ENCODE measurements at places on chromosomes 3 and 15.

DNA sequence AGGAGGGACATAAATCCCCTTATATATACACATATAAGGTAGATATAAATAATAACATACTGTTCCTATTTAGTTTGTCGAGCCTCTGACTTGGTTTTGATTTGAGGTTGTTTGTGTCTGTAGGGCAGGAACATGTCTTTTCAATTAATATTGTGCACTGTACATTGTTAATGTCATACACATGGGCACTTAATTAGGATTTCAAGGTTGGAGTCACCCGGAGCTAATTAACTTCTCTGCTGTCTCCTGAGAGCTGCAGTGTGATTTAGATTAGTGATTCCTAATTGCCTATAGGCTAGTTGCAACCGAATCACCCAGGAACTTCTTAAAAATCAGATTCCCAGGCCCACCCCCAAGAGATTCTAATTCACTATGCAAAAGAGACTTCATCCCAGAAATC, 50.4 kb upstream of the FILIP1L start:
- no peak for DNase-seq

DNA sequence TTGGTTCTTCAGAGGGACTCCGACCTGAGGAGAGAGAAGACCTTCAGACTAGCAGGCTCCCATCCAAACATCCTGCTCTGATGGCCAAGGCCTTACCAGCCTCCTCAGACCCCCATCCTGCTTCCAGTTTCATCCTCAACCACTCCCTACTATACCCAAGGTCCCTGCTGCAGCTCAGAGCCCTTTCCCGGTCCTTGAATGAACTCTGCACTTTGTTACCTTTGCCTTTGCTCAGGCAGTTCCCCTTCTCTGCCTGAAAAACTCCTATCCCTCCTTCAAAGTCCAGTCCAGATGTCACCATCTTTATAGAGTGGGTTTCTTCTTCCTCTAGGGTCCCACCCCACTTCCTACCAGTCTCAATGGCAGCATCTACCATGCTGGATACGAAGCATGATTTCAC, 13.1 kb downstream of the EFCAB12 start:
- no peak for DNase-seq

DNA sequence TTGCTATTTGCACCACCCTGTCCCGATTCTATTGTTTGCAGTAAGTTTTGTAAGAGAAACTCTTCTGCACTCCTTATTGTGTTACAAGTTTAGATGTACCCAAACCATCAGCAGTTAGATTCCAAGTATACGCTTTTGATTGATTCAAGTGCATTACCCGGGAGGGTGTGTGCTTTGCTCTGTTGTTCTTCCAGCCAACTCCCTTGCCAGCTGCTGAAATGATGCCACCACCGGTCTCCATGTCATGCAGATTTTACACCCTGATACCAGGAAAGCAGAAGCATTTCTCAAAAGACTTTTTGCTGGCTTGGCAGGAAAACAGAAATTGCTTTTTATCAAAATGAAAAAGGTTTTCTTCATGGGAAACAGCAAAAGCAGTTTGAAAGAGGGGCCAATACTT, 1006.6 kb upstream of the CFAP20DC start:
- peak; percentile 77 for DNase-seq

GRCh38 chr15:89769366-89769765, 6.8 kb upstream of the MESP2 start:
- no peak for DNase-seq

DNA sequence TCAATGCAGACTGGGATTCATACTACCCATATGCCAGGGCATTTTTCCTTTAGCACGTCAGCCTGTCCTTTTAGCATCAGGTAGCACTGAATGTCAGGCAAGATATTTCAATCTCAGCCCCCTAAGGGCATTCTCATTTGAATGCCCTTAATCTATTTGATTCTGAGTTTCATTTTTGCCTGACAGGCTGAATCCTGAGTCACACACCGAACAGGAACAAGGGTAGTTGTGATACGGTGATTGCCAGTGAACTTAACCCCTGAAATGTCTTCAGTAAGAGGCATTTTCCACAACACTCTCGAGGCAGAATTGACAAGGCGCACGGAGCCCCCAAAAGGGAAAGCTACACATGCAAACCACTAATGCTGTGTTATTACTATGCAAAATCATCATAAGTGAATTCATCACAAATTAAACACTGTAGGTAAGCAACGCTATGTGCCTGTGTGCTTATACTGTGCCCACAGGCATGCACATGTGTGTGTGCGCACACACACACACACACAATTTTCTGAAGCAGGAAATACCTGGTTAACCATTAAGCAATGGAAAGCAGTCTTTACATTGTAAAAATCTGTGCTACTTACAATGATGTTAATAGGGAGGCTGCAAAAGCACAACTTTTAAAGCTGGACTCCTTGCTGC, 130.4 kb downstream of the ZNF385D start:
- DNase-seq = no peak

DNA sequence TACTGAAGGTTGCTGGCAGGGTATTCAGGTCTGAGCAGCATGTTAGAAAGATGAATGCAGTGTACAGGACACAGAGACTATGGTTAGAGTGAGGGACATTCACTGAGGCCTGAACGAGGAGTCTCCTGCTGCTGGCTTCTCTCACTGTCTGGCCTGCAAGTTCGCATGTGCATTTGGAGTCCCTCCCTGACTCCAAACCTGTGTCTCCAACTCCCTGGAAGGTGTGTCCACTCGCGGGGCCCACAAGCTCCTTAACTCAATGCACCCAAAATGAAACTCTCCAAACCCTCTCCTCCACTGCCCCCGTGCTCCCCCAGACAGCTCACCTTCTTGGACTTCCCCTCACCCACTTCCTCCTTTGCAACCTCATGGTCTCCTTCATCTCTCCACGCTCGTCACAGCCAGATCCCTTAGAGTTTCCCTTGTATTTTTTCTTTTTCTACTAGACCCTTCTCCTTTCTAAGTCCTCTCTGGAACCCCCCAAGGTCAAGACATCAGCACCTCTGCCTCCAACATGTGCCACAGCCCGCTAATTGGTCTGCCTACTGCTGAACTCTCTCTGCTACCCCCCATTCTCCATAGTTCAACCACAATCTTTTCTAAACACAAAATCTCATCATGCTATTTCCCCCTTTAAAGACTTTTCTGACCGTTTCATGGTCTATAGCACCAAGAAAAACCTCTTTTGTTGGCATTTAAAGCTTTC, 58.3 kb downstream of the HES1 start:
- DNase-seq = peak; percentile 49

DNA sequence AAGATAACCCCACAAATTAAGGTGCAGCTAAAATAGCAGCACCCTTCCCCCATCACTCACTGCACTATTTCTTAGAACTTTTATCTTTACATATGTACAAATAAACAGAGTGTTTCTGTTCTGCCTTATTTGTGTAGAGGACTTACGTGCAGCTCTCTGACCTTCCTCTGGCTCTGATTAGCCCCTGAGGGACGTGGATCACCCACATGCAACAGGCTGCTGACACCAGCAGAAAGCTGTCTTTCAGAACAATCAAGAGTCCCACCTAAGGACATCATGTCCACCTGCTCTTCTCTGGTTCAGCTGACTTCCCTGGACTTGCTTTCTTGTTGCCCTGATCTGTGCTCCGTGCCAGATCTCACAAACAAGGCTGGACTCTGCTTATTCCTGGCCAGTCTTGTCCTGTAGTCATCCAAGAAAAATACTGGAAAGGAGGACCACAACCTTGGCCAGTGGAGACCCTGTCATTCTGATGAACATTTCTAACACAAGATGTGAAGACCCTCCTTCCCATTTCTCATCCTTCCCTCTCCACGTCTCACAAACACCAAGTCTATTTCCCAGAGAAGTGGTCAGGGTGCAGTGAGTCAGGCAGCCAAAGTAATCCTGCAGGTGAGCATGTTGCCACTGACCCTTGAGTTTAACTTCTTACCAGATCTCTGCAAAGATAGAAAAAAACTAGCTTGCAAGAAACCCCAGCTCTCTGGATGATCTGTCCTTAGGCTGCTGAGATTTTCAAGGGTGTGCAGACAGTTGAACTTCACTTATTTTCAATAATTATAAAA, 243.6 kb upstream of the ICE2 start:
- no peak for DNase-seq

DNA sequence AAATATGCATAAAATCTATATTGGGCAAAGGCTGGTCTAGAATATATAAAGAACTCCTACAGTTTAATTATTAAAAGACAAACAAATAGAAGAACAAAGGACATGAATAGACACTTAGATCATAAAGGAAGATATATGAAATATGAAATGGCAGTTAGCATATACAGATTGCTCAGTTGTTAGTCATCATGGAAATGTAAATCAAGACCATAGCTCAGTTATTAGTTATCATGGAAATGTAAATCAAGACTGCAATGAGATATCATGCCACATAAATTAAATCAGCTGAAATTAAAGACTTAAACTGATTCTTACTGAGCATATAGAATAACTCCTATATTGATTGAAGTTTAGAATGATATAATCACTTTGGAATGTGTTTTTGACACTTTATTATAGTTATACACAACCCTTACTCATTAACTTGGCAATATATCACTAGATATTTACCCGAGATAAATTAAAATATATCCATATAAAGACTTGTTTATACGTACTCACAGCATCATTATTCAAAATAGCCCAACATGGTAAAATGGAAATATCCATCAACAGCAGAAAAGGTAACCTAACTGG, 45.2 kb upstream of the GOLGA8B start:
- no peak for DNase-seq

DNA sequence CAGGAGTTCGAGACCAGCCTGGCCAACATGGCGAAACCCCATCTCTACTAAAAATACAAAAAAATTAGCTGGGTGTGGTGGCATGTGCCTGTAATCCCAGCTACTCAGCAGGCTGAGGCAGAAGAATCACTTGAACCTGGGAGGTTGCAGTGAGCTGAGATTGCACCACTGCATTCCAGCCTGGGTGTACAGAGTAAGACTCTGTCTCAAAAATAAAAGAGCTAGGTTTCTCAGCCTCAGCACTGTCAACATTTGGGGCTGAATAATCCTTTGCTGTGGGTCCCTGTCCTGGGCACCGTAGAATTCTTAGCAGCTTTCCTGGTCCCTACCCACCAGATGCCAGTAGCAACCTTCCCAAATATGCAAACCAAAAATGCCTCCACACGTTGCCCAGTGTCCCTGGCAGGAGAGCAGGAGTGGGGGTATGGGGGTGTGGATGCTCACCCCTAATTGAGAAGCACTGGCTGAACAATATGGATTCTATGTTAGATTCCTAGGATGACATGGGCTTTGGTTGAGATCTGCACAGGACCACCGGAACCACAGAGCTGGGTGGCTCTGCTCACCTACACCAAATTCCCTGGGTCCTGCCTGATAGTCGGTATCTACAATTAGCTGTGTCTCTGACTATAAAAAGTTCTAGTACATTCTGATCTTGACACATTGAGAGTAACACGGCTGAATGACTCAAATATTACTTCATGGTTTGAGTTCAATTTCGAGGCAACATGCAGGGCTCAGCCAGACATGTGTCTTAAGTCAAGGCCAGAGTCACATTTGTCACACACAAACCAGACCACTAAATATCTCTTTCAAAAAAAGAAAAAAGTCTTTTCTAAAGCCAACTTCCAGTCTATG, 577.0 kb upstream of the MDFIC2 start:
- DNase-seq = no peak

- peak; percentile 99 for DNase-seq
Measured at GRCh38 chr3:152595975-152596821, 238.7 kb upstream of the P2RY1 start.

DNA sequence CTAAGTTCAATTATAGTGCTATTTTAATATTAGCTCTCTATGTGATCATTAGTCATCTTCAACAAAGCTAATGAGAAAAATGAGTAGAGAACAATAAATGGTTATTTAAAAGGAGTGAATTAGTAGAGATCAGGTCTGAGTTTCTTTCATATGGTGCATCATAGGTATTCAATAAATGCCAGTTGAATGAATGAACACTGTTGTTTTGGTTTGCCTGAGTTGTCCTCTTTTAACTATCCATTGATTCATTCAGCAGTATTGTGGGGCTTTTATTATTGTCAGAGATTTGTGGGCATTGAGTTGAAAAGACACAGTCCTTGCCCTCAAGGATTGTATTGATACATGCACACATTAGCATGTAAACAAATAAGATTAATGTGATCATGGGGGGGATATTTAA, 88.2 kb downstream of the AGBL1 start:
- DNase-seq = no peak

GRCh38 chr3:134432236-134432635, 53.5 kb downstream of the ANAPC13 start:
- no peak for DNase-seq

GRCh38 chr3:149844091-149844490, 31.1 kb downstream of the RNF13 start:
- no peak for DNase-seq

DNA sequence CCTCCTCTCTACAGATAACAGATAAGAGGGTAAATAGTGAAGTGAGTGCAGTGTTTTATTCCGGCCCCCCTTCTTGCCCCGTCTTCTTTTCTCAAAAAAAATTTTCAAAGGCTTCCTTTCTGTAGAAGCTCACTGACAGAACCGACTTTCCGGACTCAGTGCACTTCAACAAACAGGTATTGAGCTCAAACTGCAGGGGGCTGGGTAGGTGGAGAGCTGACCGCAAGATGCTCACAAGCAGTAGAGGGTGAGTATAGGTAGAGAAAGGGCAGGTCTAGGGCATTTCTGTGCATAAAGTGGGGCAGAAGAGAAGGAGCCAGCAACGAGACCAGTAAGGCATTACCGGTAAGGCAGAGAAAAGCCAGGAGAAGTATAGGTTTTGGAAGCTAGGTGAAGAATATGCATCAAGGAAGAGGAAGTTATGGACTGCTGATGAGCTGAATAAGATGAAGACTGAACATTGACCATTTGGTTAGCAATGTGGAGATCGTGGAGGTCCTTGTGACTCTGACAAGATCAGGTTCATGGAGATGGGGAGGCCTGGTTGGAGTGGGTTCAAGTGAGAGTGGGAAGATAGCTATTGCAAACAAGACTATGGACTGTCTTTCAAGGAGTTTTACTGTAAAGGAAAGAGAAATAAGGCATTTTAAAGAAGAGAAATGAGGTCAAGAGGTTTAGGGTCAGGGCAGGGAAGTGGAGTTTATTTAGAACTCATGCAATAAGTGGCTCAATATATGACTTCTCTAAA, 97.4 kb downstream of the ST6GAL1 start:
- no peak for DNase-seq

- no peak for DNase-seq
Measured at GRCh38 chr3:131349454-131349853, 32.1 kb upstream of the NUDT16 start.

GRCh38 chr3:166388321-166388720, 551.1 kb upstream of the BCHE start:
- DNase-seq = peak; percentile 25
